ENCODE measurements at places on chromosomes 13 and 19.

GRCh38 chr13:103272770-103273169 is 206.6 kb upstream of the SLC10A2 start:
- no peak for DNase-seq

DNA sequence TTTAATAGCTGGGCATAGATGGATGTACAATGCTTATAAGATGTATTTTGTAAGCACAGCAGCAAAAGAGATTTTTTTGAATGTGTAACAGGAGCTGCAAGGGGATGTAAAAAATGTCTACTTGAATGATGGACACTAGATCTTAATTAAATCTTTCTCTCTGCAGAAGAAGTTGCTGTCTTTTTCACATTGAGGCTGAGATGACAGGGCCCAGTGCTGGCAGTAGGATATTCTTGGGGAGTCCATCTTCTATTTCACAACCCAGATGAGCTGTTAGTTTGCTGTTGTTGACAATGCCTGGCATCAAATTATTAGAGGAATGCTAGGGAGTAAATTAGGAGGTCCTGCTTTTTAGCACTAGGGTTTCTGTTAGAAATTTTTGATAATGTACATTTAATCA is 698.7 kb downstream of the SLITRK5 start:
- no peak for DNase-seq

- DNase-seq: no peak
Observed at GRCh38 chr13:90918536-90918935, 429.0 kb upstream of the MIR17HG start.

DNA sequence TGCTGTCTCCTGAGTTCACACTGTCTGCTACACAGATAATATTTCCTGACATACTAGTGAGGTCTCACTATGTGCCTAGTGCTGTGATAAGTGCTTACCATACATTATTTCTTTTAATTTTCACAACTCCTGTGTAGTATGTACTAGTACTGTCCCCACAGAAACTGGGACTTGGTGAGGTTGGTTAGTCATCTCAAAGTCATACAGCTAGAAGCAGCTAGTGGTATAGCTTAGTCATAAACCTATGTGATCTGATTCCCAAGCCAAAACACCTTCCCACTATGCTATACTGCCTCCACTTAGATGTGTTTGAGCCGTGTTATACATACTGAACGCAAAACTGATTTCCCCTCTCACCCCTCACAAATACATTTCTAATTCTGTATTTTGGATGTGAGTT is 10.5 kb downstream of the MTMR6 start:
- DNase-seq: no peak

GRCh38 chr19:2315818-2316353 is 7.9 kb upstream of the LINGO3 start:
- no peak for DNase-seq

DNA sequence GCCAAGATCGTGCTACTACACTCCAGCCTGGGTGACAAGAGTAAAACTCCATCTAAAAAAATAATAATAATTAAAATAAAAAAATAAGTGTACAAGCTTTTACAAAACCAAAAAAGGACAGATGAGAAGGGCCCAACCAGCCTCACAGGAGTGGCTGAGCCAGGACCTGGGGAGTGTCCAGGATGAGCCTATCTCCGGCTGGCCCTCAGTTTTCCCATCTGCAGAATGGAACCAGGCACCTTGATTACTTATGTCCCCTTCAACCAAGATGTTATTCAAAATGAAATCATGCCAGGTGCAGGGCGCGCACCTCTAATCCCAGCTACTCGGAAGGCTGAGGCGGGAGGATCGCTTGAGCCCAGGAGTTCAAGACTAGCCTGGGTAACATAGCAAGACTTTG is 9.5 kb upstream of the IFI30 start:
- no peak for DNase-seq

DNA sequence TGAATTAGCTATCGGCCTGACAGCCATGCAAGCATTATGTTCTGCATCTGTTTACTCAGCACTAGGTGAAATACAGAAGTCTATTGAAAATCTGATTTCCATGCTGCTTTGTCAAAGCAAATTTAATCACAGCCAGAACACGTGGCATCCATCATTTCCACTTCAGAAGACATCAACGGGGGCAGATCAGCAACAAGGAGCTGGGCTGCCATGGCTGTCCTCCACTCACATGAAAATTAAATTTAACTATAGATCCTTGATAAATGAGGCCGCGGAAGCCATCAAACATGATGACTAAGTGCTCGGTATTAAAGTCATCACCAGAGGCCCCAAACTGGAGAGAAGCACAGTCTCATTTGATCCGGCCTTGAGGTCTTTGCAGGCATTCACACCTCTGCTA is 443.5 kb downstream of the HS6ST3 start:
- DNase-seq: no peak

GRCh38 chr13:114116734-114117133 is 15.7 kb downstream of the RASA3 start:
- DNase-seq: no peak

DNA sequence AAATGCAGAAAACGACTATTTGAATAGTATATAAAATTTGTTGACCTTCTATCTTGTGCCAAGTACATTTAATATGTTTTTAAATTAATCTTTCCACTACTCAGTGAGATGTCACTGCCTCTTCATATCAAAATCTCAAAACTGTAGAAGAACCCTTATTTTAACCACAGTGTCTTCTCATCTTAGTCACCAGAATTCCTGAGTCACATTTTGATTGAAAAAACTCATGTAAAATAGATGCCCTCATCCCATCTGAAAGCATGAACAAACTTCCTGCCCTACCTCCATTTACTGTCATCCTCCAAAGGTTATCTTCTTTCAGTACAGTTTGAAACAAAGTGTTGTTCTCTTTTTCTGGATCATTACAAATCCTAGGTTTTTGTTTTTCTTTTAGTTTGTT is 1215.4 kb downstream of the PCDH9 start:
- DNase-seq: no peak

- no peak for DNase-seq
Observed at GRCh38 chr13:76398425-76398824, 487.8 kb downstream of the KCTD12 start.

- no peak for DNase-seq
Observed at GRCh38 chr13:25136880-25137787, 35.0 kb downstream of the AMER2 start.

- no peak for DNase-seq
Observed at GRCh38 chr13:35496761-35497386, 20.4 kb upstream of the MAB21L1 start.

GRCh38 chr13:112072534-112073244 is 5.7 kb downstream of the SOX1 start:
- no peak for DNase-seq

DNA sequence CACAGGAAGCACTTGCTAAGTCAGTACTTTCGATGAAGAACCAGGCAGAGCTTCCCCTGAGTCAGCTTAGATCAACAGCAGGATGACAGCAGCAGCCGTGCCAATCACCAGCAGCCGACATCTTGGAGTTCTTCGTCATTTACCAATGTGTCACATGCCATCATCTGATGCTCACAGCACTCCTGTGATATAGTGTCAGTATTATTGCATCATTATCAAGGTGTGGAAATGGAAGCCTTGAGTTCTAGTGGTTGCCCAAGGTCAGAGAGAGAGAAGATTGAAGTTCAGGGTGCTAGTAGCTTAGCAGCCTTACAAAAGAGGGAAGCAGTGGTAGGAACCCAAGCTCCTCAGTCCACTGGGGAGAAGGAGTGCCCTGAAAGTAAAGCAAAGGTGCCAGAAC is 331.5 kb downstream of the ZNF536 start:
- DNase-seq: no peak

GRCh38 chr13:99230991-99231390 is 27.2 kb downstream of the GPR18 start:
- DNase-seq: no peak

Data from activated CD4-positive, alpha-beta T cell treated with anti-CD3 and anti-CD28 coated beads for 4 hours (primary cell).